ENCODE measurements at places on chromosomes 6 and 20.

DNA sequence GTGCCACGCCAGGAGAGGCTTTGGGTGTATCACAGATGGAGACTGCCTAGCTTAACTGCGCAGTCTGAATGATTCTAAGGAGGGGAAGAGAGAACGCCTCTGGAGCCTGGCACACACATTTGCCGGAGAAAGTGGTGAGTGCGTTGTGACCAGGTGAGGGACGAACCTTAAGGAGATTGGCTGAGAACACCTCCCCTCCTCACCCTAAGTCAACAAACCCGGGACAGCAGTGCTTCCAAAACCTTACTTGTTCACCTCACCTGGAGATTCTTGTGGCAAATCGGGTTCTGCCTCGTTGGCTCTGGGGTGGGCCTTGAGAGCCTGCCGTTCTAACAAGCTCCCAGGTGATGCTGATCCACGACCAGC is 9.4 kb downstream of the SYNJ2 start:
- no peak for DNase-seq

GRCh38 chr20:50339466-50339901 is 148.9 kb downstream of the CEBPB start:
- no peak for DNase-seq

GRCh38 chr6:31567531-31568370 is 4.3 kb upstream of the LTA start:
- no peak for DNase-seq

DNA sequence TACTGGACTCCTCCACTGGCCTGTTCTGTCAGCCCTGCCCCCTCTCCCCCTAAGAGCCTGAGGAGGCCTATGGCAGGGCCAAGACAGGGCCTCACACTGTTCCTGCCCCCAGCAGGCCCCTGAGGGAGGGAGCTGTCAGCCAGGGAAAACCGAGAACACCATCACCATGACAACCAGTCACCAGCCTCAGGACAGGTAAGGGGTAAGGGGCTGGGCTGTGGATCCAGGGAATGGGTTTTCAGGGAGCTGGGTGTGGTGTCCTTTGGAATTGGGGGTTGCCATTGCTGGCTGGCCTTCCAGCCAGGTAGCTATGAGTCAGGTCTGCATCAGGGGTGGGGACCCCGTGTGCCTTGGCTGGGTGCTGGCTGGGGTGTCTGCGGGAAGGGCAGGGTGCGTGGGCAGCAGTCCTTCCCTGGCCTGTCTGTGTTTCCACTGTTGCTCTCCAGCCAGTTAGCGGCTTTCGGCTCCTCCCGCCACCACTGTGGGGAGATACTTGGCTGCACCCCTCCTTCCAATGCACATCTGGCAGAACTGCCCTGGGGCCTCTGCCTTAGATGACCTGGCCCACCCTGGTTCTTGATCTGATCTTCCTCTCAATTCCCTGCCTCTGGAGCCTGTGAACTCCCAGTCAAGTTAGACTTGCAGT is 3.9 kb downstream of the SLC29A1 start:
- DNase-seq, result no peak

GRCh38 chr6:135215160-135215559 is 34.1 kb downstream of the MYB start:
- no peak for DNase-seq

- no peak for DNase-seq
These were observed 243.3 kb downstream of the SOX4 start for GRCh38 chr6:21836772-21837425.

DNA sequence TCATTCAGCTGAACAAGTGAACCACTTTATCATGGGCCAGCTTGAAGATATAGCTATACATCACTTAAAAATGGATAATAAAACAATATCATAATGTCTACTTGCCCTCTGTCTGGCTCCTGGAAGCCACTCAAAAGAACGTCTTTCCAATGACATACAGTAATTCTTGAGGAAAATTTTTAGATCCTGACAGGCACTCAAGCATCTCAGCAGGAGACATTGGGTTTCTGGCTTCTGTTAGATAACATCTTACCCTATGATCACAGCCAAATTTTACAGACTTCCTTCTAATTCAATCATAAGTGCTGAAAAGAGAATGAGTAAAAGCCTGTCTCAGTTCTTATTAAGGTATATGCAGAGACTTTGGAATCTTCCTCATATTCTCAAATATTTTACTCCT is 330 bp downstream of the CGA start:
- DNase-seq, result no peak

GRCh38 chr20:45991616-45992015 is 17.1 kb upstream of the MMP9 start:
- DNase-seq, result no peak

GRCh38 chr20:54723723-54724122 is 248.3 kb downstream of the DOK5 start:
- no peak for DNase-seq

Measured in NCI-H510A (cell line).